ENCODE measurements at places on chromosomes 7 and 10. TPM values are rescaled to one million over a fixed set of nuclear protein-coding genes. Genes with fewer than 3 reads are reported as not detected.

Gene NPY4R
- total RNA-seq = not detected

Gene SPDYE1
- total RNA-seq = not detected

Gene CACNB2
- 6.6 TPM for total RNA-seq

Gene HMX3
- total RNA-seq = not detected

Gene EIF4H
- 184 TPM for total RNA-seq

Gene CALHM1
- not detected for total RNA-seq

Gene ZNF736
- total RNA-seq = 14.1 TPM

Gene GSTK1
- 154 TPM for total RNA-seq

Gene CDHR1
- total RNA-seq = 0.44 TPM

Gene CALML3
- not detected for total RNA-seq

Gene KLF14
- not detected for total RNA-seq

Gene NPSR1
- total RNA-seq = not detected

Gene CLCN1
- not detected for total RNA-seq

Gene NRG3
- not detected for total RNA-seq

Gene LAMB4
- not detected for total RNA-seq

Gene FRAT2
- total RNA-seq = 27.2 TPM

Gene OPN1SW
- not detected for total RNA-seq

Gene GIMAP1
- total RNA-seq = 4.0 TPM

Gene OR9A2
- 0.78 TPM for total RNA-seq

Gene NPY
- 5.4 TPM for total RNA-seq

Gene MRLN
- total RNA-seq = not detected

Gene PKD2L1
- not detected for total RNA-seq

Gene AKR1C4
- not detected for total RNA-seq

Gene CDC123
- 32.7 TPM for total RNA-seq

Gene RPEL1
- total RNA-seq = not detected

Gene TRPV5
- 0.20 TPM for total RNA-seq

Gene NACAD
- 7.8 TPM for total RNA-seq

Gene GIMAP4
- total RNA-seq = 19.5 TPM

Gene GDF10
- total RNA-seq = 25.7 TPM

Gene AS3MT
- 5.4 TPM for total RNA-seq

Gene HIF1AN
- total RNA-seq = 11.8 TPM

Gene AQP1
- total RNA-seq = 352 TPM

Gene SPAM1
- total RNA-seq = not detected

Gene GRID2IP
- total RNA-seq = not detected

Gene GFRA1
- total RNA-seq = 64.0 TPM

Gene ARPC1A
- total RNA-seq = 151 TPM

Gene AKR1C8
- not detected for total RNA-seq

Gene CCL24
- total RNA-seq = not detected

Gene MET
- 31.2 TPM for total RNA-seq

Gene TMEM184A
- not detected for total RNA-seq

Gene EN2
- not detected for total RNA-seq

Gene CLDN4
- total RNA-seq = 0.42 TPM

Gene GBX1
- not detected for total RNA-seq

Data from tibial nerve (tissue), 4 donors.